NCI-H2081 treated with DMSO at 0.1 percent for 48 hours (cell line): ENCODE measurements at places on chromosomes 1 and 21.
A peak's percentile ranks its signal among the peaks of the same experiment; 100 is the strongest.

DNA sequence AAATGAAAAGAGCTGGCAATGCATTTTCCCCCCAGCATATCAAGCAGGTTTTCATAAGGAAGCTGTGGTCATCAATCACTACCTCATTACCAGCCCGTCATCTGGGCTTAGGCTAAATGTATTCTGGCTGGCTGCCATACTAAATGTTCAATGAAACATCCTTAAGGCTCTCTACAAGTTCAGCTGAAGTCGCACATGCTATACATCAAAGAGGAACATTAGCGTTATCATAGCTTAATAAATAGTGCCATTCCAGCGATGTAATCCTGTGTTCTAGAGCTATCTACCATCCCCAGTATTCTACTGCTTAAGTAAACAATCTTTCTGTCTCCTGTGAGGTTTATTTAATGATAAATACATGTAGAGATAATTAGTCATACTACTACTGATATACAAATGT, 288.8 kb downstream of the DPYD start:
- DNase-seq, result no peak

GRCh38 chr1:90650401-90650800, 66.7 kb downstream of the BARHL2 start:
- no peak for DNase-seq

- DNase-seq, result no peak
Observed at GRCh38 chr1:150053926-150054325, 13.7 kb upstream of the VPS45 start.

DNA sequence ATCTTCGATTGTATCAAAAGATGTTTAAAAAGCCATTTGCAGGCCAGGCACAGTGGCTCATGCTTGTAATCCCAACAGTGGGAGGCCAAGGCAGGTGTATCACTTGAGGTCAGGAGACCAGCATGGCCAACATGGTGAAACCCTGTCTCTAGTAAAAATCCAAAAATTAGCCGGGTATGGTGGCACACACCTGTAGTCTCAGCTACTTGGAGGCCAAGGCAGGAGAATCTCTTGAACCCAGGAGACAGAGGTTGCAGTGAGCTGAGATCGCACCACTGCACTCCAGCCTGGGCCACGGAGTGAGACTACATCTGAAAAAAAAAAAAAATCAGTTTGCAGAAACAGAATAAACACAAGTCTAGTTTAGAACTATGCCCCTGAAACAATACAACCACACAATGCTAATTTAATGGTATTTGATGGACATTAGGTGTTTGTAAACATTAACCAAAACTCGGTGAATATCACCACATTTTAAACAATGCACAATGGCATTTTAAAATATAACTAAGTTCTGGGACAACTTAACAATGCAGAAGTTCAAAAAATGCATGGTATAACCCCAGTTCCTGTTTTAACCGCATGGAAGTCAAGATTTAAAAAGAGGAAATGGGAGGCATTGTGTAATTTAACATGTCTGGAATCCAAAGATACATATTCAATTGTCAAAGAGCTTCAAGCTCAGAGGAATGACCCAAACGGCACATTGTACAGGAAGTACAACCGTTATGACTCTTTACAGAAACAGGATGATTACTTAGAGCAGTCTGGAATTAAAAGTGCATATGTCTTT, 7.1 kb upstream of the PTTG1IP start:
- DNase-seq, result no peak

- DNase-seq, result no peak
Observed at GRCh38 chr21:33266050-33266788, at the start of gene IL10RB. Gene IL10RB (plus strand): TSS chr21:33266367. CDS start chr21:33266466, 99 bp downstream.

- DNase-seq, result no peak
Observed at GRCh38 chr1:160629286-160630210, 17.3 kb downstream of the SLAMF1 start.

DNA sequence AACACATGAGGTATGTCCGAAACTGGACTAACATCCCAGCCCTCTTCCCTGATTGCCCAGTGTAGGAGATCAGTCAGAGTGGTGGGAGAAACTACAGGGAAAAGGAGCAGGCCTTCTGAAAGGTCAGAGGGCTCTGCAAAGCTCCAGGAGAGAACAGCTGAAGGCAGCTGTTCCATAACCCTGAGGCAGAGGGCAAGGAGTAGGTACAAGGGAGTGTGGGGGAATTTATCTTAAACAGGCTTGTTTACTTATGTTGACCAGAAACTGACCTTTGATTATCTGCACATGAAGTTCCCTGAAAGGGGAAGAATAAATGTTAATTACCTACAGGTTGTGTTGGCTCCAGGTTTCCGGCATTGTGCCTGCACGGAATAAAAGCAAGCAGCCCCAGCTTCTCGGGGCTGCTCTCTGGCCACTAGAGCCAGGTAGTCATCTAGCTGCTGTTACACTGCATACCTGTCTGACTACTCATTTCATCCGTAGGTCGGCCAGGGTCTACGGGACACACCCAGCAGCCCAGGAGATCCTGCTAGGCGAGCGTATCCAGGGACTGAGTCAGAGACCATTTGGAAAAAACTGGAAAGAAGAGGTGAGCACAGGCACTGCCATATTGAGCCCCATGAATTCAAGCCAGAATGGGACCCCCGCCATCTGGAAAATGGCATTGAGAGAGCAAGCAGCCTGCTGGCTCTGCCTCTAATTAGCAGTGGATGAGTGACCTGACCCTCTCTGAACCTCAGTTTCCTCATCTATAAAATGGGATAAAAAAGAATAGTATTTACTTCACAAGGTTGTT, 14.9 kb upstream of the PAQR7 start:
- DNase-seq, result no peak

DNA sequence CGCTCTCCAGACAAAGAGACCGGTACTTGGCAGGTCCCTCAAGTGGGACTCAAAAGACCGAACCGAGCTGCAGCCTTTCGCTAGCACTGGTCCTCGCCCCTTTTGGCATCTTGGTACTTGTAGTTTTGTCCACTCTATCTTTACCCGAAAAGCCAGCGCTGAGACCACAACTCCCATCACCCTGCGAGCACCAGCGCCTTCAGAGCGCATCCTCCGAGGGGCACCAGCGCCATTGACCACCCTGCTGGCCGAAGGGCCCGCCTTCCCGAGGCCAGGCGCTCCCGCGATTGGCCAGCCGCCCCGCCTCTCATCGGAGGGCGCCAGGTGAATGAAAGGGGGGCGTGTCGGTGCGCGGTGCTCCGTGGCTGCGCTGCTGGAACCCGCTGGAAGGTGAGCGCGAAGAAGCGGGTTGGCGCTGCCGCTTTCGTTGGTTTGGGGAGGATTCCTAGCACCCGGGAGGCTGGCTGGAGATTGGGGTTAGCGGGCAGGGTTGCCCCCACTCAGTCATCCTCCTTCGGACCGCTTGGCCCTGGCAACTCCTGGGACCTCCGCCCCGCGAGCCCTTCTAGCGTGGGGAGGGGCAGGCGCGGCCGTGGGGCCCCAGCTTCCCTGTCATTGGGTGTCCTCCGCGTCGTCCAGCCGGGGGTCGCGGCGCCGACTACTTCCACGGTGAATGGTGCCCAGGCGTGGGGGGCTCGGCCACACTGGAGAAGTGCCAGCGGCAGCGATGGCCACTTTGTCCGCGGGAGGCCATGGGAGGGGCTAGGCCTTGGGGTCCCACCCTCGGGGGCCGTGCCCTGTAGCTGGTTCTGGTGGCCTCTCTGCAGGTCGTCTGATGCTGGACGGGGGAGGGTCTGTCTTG, at the start of gene ZBTB8B:
Gene ZBTB8B, plus strand, starts transcription at position 357 of the 862 bp plus-strand sequence. CDS start 5,553 bp downstream, outside the sequence.
- DNase-seq, result no peak

DNA sequence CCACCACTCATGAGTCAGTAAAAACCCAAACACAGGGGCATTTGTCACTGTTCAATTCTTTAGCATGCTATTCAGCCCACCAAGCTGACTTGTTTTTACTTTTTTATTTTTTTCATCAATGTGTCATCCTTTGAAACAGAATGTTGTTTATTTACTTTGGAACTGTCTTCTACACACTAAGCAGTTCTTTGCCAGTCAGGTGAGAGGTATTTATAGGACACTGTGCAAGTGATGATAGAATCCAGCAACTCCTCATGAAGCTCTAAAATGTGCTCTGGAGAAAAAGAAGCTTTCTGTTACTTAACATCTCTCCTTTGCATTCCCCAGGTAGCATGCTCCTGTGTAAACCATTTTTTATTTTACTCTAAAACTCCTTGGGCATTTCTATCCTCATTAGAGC, 582.0 kb upstream of the TMPRSS15 start:
- no peak for DNase-seq

GRCh38 chr21:14383596-14384180, 742 bp upstream of the HSPA13 start:
- no peak for DNase-seq

- DNase-seq, result peak; percentile 61
Observed at GRCh38 chr1:43147625-43148327, 24.3 kb downstream of the EBNA1BP2 start.

DNA sequence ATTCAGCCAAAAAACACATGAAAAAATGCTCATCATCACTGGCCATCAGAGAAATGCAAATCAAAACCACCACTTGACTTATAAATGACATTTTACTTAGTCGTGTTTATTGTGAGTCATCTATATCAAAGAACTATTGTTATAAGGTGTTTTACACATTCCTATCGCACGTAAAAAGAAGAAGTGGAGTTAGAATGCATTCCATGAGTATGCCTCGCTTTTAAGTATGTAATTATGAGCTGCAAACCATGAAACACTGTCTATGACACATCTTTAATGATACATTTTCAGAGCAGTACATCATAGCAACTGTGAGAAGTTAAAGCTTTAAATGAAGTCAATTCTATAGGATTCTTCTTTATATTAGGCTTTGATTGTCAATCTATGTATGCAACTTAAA, 614.3 kb upstream of the ADAMTS5 start:
- no peak for DNase-seq
